ENCODE measurements at places on chromosomes 7 and 10. TPM values are rescaled to one million over a fixed set of nuclear protein-coding genes. Genes with fewer than 3 reads are reported as not detected.
A peak's percentile ranks its signal among the peaks of the same experiment; 100 is the strongest.

Gene ASNS
- total RNA-seq, result 116 TPM

DNA sequence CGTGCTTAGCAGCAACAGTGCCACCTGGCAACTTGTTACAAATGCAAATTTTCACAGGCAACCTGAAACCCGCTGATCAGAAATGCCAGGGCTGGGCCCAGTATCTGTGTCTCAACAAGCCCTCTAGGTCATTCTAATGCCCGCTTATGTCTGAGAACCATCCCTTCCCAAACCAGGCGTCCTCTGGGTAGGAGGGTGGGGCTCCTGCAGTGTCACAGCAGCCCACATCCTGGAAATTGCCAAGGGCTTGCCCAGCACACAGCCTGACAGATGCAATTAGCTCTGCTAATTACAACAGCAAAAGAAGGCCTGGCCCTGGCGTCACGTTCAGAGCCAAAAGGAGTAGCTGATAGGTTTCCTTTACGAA lies 15.9 kb downstream of the ITPRIP start:
- no peak overlapping the region for H3K27ac ChIP-seq
- DNase-seq, result no peak
- H3K4me3 ChIP-seq, result no peak overlapping the region
- H3K27me3 ChIP-seq, result no peaks in the 10 kb centered on the region

DNA sequence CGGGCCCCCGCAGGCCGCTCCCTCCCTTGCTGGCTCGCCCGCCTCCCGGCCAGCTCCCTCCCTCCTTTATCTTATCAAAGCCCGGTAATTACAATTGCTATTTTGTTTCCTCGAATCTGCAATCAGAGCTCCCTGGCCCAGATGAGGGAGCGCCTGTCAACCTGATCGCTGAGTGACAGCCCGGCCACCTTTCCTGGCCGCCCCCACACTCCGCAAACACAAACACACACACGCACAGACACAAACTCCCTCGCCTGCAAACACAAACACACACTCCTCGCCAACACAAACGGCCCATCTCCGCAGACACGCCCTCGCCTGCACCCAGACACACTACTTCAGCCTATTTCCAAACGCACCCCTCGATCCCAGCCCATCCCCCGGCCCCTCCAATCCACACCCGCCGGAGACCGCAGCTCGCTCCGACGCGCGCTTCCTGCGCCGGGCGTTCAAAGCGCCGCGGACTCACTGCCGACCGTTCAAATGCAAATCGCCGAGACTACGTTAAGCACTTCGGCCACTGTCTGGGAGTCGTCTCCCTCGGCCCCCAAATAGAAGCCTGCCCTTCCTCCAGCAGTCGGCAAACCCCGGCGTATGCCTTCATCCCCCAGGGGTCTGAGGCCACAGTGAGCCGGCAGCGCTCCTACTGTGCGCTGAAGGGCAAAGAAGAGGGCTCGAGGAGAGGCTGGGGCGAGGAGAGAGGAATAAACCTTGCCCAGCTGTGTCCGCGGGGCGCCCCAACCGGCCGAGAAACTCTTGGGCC lies 3.0 kb upstream of the FGF8 start:
- H3K36me3 ChIP-seq, result no peaks in the 10 kb centered on the region
- H3K27ac ChIP-seq, result no peak overlapping the region
- H3K4me1 ChIP-seq, result peaks cover 7% of the 10 kb centered on the region
- H3K27me3 ChIP-seq, result peaks cover 26% of the 10 kb centered on the region
- H3K4me3 ChIP-seq, result no peak overlapping the region
- DNase-seq, result peak; percentile 33

- H3K4me1 ChIP-seq, result no peaks in the 10 kb centered on the region
- no peak for DNase-seq
- no peak overlapping the region for H3K4me3 ChIP-seq
- H3K27ac ChIP-seq, result no peak overlapping the region
These were observed 45.8 kb downstream of the DRGX start for GRCh38 chr10:49350138-49350537.

- no peaks in the 10 kb centered on the region for H3K36me3 ChIP-seq
- H3K27me3 ChIP-seq, result no peaks in the 10 kb centered on the region
- peaks cover 5% of the 10 kb centered on the region for H3K4me1 ChIP-seq
- no peak overlapping the region for H3K27ac ChIP-seq
- H3K4me3 ChIP-seq, result no peak overlapping the region
These were observed 20.7 kb upstream of the GIMAP8 start for GRCh38 chr7:150429699-150430098.
